ENCODE measurements at places on chromosomes 7 and 10. TPM values are rescaled to one million over a fixed set of nuclear protein-coding genes. Genes with fewer than 3 reads are reported as not detected.

MAT1A gene
- 928 TPM for total RNA-seq

DNA sequence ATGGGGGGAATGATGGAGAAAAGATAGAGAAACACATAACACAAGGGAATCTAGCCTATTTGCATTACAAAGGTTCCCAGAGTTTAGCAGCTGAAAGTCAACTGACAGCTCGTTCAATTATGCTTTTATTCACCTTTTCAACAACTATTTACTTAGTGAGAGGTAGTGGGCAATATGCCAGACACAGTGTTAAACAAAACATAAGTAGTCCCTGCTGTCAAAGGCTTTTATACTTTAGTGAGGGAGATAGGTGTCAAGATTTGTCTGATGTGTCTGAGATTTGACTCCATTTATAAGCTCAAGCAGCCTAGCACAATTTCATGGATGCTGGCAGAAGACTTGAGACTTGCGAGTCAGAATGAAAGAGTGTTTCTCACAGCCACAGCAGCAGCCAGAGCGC lies 549.0 kb upstream of the VSTM2A start:
- no peak for DNase-seq

GRCh38 chr7:149254181-149254858 lies 7.7 kb upstream of the ZNF783 start:
- no peak for DNase-seq

- DNase-seq = peak; percentile 81
Measured at GRCh38 chr7:70712942-70713341, 419.0 kb upstream of the GALNT17 start.

GRCh38 chr7:140262242-140262903 lies 85.6 kb upstream of the KDM7A start:
- no peak for DNase-seq

DNA sequence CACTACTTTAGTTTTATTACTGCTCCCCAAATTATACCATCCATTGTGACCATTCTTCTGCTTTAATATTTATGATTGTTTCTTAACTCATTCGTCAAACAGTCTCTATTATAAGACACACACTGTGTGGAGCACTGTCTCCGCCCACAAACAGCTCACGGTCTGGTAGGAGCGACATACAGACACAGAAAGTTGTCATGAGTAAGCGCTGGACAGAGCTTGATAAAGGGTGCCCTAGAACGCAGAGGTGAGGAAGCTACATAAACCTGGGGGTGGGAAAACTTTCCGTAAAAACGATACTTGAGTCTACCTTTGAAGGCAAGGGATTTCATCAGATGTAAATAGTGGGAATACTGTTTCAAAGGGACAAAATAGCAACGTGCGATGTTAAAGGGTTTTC lies 207.9 kb downstream of the PHF14 start:
- DNase-seq = no peak

GRCh38 chr7:88229302-88229995 lies 9.6 kb upstream of the SRI start:
- DNase-seq = no peak

- DNase-seq = no peak
Measured at GRCh38 chr10:93076871-93077270, 3.2 kb downstream of the CYP26A1 start.
